GM06990 (cell line): ENCODE measurements at places on chromosomes 1 and 21.

DNA sequence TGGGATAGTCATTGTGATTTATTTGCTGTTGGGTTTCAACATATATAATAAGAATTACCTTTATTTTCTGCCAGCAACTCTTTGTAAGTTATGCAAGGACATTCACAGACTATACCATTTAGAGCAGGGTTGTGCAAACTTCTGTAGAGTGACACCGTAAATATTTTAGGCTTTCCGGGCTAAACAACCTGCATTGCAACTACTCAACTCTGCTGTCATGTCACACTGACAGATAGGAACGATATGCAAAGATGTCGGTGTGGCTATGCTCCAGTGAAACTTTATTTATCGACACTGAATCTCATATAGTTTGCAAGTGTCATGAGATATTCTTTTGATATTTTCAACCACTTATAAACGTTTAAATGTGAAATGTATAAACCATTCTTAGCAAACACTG is 210.4 kb downstream of the BACH1 start:
- no peak for DNase-seq

- DNase-seq = no peak
These were observed 157.7 kb downstream of the SLC35F3 start for GRCh38 chr1:234062166-234062565.

- no peak for DNase-seq
These were observed 23.5 kb downstream of the GLIS1 start for GRCh38 chr1:53715478-53715877.

- DNase-seq = no peak
These were observed 90.1 kb downstream of the TENT5C start for GRCh38 chr1:117695796-117696490.

- DNase-seq = no peak
These were observed 6.6 kb downstream of the RSPO1 start for GRCh38 chr1:37628026-37628556.

DNA sequence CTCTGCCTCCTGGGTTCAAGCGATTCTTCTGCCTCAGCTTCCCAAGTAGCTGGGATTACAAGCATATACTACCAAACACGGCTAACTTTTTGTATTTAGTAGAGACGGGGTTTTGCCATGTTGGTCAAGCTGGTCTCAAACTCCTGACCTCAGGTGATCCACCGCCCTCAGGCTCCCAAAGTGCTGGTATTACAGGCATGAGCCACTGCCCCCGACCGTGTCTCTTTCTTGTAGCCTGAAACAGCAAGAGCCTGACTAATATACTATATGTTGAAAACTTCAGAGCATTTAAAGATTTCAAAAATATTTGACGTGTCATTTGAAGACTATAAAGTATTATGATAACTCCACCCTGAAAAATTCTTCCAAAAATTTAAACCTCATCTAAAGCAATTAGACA is 71.7 kb upstream of the ZNF648 start:
- no peak for DNase-seq

- no peak for DNase-seq
These were observed 12.4 kb upstream of the THRAP3 start for GRCh38 chr1:36211841-36212240.

- DNase-seq = peak; percentile 32
These were observed 6.5 kb downstream of the CAPN9 start for GRCh38 chr1:230753586-230754251.

- DNase-seq = no peak
These were observed 55.3 kb upstream of the COL6A1 start for GRCh38 chr21:45926281-45926680.

- no peak for DNase-seq
These were observed 1.2 kb downstream of the PABPC4 start for GRCh38 chr1:39575191-39576015.
